Stimulated activated CD4-positive, alpha-beta T cell treated with anti-CD3 and anti-CD28 coated beads, Interleukin-15, amount 100 ng/mL, for 1 hour (primary cell): ENCODE measurements at places on chromosomes 5 and 9.

DNA sequence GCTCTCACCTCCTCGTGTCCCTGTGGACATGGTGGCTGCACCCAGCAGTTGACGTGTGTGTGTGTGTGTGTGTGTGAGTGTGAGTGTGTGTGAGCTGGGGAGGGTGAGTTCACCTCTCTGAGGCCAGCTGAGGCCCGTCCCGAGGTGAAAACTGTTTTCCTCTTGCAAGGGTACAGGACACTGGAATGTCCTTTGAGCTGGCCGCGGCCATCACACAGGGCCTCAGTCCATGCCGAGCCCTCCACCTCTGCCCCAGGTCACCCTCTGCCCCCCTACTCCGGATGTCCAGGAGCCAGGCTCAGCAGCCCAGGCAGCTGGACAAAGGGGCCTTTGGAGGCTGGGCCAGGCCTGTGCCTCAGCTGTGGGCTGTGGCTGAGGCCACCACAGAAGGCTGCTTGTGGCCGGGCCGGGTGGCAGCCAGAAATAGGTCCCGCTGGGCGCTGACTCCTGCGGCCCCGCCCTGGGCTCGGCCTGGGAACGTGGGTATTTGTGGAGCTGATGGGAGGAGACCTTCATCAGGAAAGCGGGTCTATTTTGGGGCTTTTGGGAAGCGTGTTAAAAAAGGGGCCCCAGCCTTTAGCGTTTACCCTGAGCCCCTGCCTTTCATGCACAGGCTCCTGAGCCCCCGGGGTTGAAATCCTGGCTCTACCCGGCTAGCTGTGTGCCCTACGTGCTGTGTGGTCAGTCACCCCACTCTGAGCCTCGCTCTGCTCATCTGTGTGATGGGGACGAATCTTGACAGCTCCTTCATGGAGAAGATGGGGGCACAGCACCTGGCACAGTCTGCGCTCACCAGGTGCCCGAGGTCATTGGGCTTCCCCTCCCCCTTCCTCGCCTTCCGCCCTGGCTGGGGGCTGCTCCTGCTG is 75.1 kb upstream of the IER5L start:
- DNase-seq = no peak

DNA sequence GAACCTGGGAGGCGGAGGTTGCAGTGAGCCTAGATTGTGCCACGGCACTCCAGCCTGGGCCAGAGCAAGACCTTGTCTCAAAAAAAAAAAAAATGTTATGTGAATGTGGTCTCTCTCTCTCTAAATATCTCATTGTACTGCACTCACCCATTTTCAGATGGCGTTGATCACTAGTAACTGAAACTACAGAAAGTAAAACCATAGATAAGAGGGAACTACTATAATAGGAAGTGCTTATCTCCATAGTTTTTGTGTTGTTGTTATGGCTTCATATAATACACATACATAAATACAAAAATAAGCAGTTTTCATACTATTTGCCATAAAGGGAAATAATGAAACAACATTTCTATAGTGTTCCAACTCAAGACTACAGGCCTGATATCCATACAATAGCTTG is 9.1 kb downstream of the IL31RA start:
- DNase-seq = no peak

DNA sequence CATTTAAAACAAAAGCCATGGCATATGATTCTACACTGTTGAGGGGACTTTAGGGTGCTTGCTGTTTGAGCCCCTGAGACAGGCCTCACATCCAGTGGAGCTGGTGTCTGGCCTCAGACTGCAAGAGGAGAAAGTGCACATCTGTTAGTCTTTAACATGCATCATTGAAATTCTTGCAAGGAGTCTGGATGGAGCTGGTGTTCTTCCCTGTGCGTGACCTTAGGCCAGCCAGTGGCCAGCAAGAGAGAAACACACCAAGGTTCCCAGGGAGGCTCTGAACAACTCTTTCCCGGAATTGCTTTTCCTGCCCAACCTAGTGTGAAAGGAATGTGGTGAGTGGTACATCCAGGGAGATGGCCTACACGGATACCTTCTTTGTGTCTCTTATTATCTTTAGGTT is 282.8 kb upstream of the TNC start:
- DNase-seq = no peak

GRCh38 chr9:130980526-130980925 is 28.4 kb upstream of the LAMC3 start:
- DNase-seq = no peak

- DNase-seq = no peak
Measured at GRCh38 chr5:38509185-38509584, 47.3 kb downstream of the LIFR start.

- no peak for DNase-seq
Measured at GRCh38 chr5:120805131-120805530, 341.0 kb downstream of the PRR16 start.

GRCh38 chr9:137042751-137043727 is 2.9 kb downstream of the NPDC1 start:
- no peak for DNase-seq

DNA sequence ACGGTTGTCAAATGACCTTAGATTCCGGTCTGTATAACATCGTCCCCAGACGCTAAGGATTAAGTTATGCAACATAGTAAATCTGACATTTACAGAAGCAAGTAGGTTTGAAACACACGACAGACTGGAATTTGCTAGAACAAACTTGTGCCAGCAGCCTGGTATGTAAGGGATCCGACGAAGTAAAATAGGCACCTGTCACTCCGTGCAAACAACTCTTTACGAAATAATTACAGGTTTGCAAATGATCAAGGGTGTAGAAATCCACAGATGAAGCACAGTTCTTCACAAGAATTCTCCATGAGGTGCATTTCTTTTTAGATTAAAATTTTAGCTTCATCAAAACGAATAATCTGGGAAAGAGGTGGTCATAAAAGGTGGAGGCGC is 508 bp downstream of the MOCS2 start:
- no peak for DNase-seq

DNA sequence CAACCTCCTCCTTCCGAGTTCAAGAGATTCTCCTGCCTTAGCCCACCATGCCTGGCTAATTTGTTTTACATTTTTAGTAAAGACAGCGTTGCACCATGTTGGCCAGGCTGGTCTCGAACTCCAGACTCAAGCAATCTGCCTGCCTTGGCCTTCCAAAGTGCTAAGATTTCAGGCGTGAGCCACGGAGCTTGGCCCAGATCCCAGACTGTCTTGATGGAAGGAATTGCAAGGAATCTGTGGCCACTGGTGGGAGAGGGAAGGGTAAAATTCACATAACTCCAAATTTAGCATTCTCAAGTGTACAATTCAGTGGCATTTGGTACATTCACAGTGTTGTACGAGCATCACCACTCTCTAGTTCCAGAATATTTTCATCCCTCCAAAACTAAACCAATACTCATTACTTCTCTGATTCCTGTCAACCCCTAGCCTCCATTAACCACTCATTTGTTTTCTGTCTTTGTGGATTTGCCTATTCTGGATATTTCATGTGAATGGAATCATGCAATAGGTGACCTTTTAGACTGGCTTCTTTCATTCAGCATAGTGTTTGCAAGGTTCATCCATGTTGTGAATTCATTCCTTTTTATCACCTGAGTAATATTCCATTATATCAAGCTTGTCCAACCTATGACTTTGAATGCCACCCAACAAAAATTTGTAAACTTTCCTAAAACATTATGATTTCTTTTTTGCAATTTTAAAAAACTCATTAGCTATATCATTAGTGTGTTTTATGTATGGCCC is 8.9 kb upstream of the MYO10 start:
- no peak for DNase-seq

DNA sequence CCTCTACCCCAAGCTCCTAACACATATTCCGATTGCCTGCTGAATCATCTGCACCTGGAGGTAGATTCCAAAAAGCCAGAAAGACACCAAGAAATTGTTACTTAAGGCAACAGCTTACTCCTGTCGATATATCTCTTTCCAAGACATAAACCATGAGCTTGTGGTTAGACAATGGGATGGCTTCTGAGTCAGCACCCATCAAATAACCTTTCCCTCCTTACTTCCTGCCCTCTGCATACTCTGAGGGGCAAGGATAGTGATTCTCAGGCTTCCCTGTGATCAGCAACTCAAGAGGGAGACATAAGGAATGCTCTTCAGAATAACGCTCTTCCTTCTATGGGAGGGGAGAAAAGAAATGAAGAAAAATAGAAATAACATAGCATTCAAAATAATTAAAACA is 70.9 kb downstream of the TMEM215 start:
- DNase-seq = no peak

- no peak for DNase-seq
Measured at GRCh38 chr5:174340226-174340625, 294.7 kb downstream of the NSG2 start.

- no peak for DNase-seq
Measured at GRCh38 chr5:488241-488640, 36.0 kb downstream of the SLC9A3 start.

- DNase-seq = no peak
Measured at GRCh38 chr9:20496328-20496727, 126.0 kb downstream of the MLLT3 start.

DNA sequence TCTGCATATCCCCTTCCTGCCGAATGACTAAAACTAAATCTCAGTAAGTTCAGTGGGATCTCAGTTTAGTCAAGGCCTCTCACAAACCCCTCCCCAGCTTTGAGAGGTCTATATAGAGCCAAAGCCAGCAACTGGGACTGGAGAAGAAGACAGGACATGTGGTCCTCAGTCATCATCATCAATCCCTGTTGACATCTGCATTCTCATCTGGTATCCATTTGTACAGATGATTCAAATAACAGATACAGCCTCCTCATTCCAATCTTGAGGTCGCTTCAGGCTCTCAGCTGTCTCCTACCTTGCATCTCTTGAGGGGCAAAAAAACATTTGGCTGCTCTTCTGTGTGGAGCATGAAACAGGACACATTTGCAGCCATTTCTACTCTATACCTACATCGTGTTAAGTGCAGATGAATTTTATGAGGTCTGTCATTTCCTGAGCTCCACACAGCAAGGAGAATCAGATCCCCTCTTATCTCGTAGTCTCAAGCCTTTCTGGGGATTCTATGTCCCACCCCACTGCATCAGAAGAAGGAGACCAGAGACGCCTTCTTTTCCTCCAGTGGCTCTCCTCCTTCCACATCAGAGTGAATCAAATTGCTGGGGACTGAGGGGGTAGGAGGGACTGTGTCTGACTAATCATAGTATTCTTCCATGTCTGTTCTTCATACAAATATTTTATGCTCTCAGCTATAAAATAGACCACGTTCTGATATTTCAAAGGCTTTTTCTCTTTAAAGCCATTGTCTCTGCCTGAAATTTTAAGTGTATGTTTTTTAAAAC is 4.7 kb upstream of the RECK start:
- DNase-seq = no peak

GRCh38 chr5:52725065-52725746 is 62.5 kb upstream of the ITGA1 start:
- peak; percentile 25 for DNase-seq

DNA sequence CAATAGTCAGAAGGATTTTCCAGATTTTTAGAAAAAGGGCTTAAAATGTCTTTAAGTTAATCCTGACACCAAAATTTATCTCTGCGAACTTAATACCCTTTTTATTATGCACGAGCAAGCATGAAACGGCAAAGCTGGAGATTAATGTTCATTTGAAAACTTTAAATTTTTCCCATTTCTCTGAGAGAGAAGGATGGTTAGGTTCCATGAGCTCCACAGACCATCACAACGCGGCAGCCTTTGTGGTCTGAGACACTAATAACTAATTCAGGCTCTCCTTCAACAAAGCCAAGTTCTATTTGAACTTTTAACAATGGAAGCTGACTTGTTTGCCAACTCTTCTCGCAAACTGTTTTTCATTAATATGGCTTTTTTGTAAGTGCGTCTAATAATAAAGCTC is 94.7 kb downstream of the MYO10 start:
- DNase-seq = no peak

GRCh38 chr9:127535834-127536233 is 76.2 kb upstream of the STXBP1 start:
- no peak for DNase-seq

GRCh38 chr5:472076-472655 is 29.2 kb downstream of the EXOC3 start:
- DNase-seq = no peak

DNA sequence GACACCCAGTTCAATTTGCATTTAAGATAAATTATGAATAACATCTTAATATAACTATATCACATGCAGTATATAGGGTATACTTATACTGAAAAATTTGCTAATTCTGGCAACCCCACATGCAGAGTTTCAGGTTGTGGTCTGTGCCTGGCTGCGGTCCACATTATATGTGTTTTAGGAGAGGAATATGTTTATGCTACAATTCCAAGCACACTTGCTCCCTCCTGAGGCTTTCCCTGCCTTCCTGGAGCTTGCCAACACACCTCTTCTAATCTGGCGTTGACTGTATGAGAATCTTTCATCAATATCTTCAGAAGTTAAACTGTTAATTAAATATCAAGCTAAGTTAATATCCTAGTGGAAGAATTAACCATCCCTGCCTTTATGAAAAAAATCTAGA is 45.2 kb downstream of the SEMA5A start:
- no peak for DNase-seq

DNA sequence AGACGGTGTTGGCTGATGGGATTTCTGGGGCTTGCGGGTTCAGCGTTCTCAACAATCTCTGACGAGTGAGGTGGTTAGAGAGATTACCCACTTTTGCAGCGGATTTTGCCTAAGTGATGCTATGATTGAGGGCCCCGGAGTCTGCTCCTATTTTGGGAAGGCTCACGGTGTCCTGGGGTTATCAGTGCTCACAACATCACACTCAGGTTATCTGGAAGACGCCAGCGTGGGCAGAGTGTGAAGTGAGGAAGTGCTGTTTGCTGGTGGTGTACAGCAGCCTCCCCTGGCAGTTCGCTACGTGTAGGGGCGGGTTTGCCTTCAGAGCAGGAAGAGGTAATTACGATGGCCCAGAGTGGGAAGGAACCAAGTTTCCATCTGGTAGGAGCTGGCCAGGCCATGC is 341.2 kb upstream of the IRX2 start:
- no peak for DNase-seq

DNA sequence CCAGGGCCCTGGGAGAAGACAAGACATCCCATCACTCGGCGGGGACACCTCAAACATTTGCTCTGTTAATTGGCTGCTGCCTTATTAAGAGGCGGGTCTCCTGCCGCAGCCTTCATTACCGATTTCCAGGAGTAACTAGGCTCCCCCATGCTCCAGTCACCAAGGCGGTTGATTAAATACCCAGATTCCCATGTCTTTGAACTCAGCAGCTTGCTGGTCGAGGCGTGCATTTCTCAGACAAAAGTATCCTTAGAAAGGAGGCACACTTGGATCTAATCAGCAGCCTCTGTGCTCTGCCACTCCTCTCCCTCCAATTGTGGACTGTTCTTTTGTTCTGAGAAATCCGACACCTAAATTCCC is 228.8 kb downstream of the FSTL4 start:
- no peak for DNase-seq
